M059J (cell line): ENCODE measurements at places on chromosomes 7 and 10. TPM values are rescaled to one million over a fixed set of nuclear protein-coding genes. Genes with fewer than 3 reads are reported as not detected.
A peak's percentile ranks its signal among the peaks of the same experiment; 100 is the strongest.

GRCh38 chr10:58157076-58157766 lies 110.5 kb downstream of the IPMK start:
- peak; percentile 98 for DNase-seq

DNA sequence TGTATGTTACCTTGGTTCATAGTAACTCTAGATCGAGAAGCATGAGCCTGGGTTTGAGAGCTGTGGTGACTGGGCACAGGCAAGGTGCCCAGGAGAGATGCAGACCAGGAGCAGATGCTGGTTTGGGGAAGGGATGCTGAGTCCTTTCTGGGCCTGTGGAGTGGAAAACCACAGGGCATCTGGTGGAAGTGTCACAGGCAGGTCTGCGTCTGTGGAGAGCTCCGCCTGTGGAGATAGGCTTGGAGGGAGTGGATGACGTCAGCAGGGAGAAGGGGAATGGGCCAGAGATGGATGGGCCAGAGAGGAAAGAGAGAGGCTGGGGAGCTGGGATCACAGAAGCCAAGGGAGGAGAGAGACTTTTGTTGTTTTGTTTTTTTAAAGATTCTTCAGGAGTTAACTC lies 14.8 kb downstream of the CYP26A1 start:
- DNase-seq, result no peak

- no peak for DNase-seq
These were observed 23.9 kb downstream of the SLC13A4 start for GRCh38 chr7:135704074-135704473.

- no peak for DNase-seq
These were observed 201.4 kb upstream of the NRP1 start for GRCh38 chr10:33535866-33536265.

DNA sequence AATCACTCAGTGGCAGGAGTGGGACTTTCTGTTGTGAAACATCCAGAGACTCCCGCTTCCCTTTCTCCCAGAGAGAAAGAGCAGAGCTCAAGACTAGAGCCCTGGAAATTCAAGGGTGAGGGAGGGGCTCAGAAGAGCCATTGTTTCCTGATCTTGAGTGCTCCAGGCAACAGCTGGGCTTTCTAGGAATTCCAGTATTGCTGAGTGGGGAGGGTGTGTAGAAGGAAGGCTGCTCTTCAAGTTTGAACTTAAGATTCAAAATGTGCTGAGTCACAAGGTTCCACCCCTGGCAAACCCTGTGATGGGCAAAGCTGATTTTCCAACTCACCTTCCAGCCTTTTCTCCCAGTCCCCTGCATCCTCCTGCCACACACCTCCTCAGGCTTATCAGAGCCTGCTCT lies 42.3 kb upstream of the MSRB2 start:
- DNase-seq, result no peak

GRCh38 chr7:132646052-132646451 lies 69.8 kb upstream of the PLXNA4 start:
- DNase-seq, result peak; percentile 42

DNA sequence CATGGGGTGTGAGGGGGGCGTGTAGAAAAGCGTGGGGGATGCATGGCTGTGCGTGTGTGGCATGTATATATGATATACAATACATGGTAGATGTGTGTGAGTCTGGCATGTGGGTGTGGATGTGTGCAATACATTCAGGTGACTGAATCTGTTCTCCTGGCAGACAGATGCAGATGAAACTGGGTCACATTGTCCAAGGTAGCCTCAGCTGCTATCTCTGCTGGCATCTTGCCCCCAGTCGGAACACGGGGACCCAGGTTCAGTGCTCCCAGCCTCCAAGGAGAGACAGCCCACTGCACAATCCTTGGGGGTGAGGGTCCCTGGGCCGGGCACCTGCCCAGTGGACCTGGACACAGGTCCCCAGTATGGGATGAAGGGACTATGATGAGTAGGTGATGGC lies 12.4 kb upstream of the SRRM3 start:
- DNase-seq, result no peak

GRCh38 chr10:115001506-115002381 lies 63.7 kb downstream of the TRUB1 start:
- peak; percentile 61 for DNase-seq

GATAD1 gene
- 15.3 and 24.5 TPM in 2 replicates for total RNA-seq

RAPGEF5 gene
- 0.22 and 0.47 TPM in 2 replicates for total RNA-seq
